ENCODE measurements at places on chromosomes 11 and 22.

DNA sequence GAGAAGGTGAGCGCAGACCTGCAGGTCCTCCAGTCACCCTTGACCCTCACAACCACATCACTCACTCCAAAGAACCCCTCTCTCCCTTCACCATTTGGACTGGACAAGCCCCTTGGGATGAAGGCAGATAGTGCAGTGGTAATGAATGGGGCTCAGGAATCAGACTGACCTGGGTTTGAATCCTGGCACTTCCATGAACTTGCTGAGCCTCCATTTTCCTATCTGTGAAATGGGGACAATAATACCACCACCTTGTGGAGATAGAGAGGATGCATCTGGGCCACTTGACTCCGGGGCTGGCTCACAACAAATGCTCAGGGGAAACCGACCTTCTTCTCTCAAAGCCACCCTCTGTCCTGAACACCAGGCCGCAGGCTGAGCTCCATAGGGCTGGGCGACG lies 178.1 kb downstream of the ST3GAL4 start:
- no peak for DNase-seq

DNA sequence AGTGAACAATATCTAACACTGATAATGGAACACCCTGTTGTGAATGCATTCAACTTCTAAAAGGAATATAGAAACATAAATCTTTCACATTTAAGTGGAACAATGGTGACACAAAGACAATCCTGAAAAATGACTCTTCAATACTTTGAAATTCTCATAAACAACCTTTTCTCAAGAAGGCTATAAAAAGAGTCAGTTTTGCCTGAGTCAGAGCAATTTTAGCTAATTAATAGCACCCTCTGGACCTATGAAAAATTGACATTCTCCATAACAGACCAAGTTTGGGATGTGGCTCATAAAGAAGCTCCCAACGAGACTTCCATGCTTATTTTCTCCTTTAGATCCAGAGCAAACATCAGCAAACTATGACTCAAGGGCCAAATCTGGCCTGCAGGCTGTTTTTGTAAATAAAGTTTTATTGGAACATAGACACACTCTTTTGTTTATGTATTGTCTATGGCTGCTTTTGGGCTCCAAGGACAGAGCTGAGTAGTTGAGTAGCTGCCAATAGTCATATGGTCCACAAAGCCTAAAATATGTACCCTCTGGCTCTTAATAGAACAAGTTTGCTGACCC lies 108.0 kb downstream of the MAML2 start:
- DNase-seq: no peak

- no peak for DNase-seq
These were observed 173.7 kb upstream of the DDI1 start for GRCh38 chr11:103862802-103863174.

DNA sequence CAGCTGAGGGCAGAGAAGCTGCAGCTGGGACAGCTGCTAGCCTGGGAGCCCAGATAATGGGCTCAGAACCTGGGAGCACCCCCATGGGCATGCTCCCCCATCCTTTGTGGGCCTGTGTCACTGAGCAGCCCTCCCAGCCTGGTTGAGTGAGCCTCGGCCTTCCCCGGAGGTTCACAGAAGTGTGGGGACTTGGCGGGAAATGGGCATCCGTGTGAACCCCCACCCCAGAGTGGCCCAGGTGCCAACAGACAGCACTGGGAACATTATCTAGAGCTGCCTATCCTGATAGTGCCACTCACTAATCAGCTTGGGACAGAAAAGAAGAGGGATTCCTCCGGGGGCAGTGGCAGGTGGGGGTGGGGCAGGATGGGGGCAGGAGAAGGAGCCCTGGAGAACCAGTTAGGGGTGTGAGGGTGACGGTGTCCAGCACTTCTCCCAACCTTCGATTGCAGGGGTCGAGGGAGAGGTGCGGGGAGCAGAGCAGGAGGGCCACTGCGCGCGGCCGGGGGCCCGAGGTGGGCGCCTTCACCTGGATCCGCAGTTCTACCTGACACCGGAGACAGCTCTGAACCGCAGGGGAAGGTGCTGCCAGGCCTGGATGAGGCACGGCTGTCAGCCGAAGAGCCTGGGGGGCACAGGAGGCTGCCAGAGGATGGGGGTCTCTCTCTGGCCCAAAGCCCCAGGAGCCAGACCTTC lies 33.1 kb downstream of the FLRT1 start:
- no peak for DNase-seq

GRCh38 chr22:41943661-41944209 lies 3.2 kb downstream of the CENPM start:
- no peak for DNase-seq

DNA sequence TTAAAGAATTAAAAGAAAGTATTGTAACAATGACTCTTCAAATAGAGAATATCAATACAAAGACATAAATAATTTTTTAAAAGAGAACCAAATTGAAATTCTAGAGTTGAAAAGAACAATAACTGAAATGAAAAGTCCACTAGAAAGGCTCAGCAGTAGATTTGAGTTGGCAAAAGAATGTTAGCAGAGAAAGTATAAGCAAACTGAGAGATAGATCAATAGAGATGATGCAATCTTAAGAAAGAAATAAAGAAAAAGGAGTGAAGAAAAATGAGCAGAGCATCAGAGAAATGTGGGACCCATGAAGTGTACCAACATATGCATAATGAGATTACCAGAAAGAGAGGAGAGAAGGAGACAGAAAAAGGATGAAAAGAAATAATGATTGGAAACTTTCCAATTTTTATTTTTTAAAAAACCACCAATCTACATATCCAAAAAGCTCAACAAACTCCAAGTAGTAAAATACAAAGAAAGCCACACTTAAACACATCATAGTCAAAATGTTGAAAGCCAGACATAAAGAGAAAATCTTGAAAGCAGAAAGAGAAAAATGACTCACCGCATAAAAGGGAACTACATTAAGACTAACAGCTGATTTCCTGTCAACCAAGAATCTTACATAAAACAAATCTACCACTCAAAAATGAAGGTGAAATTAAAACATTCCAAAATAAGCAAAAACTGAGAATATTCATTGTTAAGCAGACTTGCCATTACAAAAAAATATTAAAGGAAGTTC lies 20.9 kb downstream of the NCF4 start:
- DNase-seq: no peak

DNA sequence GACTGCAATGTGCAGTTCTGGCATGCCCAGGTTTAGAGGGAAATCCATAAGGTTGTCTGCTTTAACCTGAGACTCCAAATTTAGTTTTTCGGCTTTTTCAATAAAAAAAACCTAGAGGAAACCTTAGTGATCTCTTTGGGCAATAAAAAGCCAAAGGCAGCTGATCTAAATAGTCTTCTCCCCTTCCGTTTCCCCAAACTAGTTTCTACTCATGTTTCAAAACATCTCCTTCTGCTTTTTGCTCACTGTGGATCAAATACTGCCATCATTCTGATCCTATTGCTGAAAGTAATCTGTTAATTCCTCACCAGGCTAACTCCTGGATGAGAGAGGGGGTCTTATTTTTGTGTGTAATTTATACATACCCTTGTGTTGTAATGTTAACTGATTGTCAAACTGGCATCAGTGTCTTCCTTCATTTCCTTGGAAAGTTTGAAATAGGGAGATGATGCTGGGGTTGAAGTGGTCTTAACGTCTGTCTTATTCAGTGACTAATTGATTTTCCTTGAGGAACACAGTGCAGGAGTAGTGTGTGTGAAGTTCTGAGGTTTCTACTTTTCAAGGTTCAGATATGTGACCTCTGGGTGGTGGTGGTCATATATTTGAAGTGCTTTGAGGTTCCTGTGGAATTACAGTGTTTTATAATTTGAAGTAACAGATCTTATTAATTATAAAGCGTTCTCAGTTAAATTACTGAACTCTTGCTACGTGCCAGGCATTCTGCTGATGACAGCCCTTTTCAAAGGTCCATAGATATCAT lies 55.0 kb downstream of the ARHGAP42 start:
- no peak for DNase-seq

DNA sequence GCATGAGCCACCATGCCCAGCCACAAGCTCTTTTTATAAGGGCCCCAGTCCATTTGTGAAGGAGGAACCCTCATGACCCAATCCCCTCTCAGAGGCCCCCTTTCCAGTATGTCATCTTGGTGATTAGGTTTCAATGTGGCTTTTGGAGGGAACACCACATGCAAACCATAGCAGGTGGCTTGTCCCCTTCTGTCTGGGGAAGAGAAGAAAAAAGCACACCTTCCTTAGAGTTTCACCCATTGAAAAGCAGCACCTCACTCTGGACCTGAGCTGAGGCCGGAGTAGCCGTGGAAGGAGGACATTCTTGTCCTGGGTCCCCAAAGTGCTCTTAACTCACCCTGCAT lies 25.4 kb downstream of the NEAT1 start:
- no peak for DNase-seq

GRCh38 chr11:104279587-104279986 lies 115.6 kb upstream of the PDGFD start:
- DNase-seq: no peak

GRCh38 chr11:61907282-61907681 lies 10.1 kb downstream of the RAB3IL1 start:
- no peak for DNase-seq
